ENCODE measurements at places on chromosomes 5 and 9.

DNA sequence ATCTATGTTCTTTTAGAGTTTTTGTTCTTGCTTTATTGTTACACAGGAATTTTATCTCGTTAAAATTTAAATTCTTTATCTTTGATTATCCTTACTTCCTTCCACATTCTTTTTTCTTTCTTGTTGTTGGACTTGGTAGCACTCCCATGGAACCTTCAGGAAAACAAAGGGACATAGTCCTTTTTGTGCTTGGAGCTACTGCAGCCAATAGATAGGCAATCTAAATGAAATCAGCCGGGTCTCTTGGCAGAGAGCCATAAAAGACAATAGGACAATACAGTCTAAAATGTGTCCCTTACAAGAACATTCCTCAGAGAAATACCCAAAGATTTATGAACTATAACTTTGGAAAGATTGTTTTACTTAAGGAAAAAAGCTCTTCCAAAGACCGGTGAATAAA is 548.1 kb upstream of the C9orf72 start:
- DNase-seq, result no peak

GRCh38 chr9:114397219-114397847 is 9.6 kb upstream of the AKNA start:
- no peak for DNase-seq

GRCh38 chr5:175356428-175356827 is 87.6 kb downstream of the DRD1 start:
- no peak for DNase-seq

DNA sequence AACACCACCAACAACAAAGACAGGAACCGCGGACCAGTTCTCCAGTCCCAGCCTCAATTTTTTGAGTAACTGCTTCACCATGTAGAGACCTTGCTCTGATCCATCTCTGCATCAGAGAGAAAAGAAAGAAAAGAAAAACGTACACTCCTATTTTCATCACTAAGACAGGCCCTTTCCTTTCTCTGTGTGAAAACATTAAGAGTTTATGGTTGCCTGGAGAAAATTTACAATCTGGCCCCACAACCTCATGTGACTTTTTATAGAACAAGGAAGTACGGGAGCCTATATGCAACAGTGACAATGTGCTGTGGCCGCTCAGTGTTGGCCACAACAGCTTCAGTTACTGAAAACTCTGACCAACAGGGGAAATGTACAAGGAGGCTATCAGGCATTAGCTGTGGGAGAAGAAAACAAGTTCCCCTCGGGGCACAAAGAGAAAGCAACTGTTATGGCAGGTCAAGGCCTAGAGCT is 272.9 kb upstream of the PTGER4 start:
- no peak for DNase-seq

- peak; percentile 55 for DNase-seq
These were observed at the start of gene PBX3 for GRCh38 chr9:125747053-125747764. TSS of gene PBX3 (plus strand) at chr9:125747373.

GRCh38 chr5:9112520-9113291 is 433.2 kb downstream of the SEMA5A start:
- peak; percentile 86 for DNase-seq

DNA sequence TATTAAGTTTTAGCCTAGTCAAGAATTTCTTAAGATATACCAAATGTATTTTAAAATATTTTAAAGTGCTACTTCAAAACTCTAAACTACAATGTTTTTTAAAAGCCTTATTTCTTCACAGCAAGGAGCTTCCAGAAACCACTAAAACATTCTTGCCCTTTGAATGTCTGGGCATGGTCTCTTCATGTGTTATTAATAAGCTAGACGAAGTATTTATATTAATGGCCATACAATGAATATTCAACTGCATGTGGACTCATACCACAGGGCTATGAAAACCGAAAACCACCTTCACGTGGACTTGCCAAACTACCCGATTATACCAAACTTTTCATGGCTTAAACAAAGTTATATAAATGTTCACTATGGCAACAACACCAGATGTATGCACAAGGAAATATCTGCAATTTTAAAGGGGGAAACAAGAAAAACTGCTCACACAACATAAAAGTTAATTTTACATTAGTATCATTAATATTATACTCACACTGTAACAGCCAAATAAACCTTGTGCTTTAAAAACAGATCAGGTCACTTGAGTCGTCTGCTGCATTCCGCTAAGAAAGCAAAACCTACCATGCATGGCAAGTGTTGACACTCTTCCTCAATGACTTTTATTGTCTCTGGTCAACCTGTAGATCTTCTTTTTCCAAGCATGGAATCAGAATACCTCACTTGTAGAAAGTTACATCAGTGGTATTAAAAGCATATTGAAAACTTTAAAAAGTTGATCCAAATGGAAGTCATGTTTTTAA is 246.3 kb downstream of the BNC2 start:
- DNase-seq, result no peak

GRCh38 chr9:125652759-125653158 is 54.2 kb downstream of the MAPKAP1 start:
- DNase-seq, result no peak

- DNase-seq, result no peak
These were observed 75.8 kb upstream of the CDH12 start for GRCh38 chr5:22928821-22929482.

GRCh38 chr5:138953387-138954256 is 78.5 kb upstream of the LRRTM2 start:
- DNase-seq, result no peak

GRCh38 chr9:133460405-133461175 is 812 bp downstream of the CACFD1 start:
- peak; percentile 9 for DNase-seq

DNA sequence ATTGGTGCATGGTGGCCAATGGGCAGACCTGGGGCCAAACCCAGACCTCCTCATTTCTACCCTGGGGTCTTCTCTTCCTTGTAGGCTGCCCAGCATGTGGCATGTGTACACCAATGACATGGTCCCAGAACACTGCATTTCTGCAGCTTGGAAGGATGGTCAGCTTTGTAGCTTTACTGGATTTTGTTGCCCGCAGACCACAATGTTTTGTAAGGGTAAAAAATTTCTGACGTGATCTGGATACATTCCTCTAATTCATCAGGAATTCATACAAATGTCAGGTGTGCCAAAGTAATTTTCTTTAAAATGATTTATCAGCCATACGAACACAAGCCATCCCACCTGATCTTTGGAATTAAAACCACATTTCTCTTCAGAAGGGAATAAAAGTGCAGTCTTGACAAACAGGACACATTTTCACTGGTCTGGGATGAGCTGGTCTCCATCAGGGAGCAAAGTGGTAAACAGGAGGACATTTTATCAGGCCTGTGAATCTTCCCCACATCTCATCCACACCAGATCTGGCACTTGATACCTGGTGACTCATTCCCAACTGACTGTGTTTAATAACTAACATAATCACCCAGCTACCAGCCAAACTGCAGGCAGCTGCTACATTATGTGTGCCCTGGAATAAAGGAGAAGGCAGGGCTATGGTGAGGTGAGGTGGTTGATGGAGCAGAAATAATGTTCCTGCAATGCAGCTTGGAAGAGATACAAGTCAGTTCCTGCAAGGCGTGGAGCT is 103.9 kb downstream of the SPOCK1 start:
- peak; percentile 27 for DNase-seq

DNA sequence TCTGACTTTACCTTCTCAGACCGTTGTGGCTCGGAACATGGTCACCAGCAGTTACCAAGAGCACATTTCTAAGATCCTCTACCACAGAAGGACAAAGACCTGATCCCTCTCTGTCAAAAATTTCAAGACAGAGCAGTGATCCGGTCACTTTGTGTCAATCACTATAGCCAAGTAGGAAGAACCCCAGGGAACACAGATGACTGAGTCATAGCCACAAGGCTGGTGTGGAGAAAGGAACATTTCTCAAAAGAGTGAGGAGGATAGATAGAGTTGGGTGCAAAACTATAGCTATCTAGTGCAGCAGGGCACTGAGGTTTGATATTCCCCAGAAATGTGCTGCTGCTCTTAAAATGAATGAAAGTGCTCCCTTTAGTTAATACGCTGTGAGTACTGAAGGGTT is 130.7 kb upstream of the SMIM23 start:
- peak; percentile 27 for DNase-seq

- no peak for DNase-seq
These were observed 44.8 kb downstream of the ROR2 start for GRCh38 chr9:91905237-91905650.

GRCh38 chr9:36030871-36031270 is 5.8 kb upstream of the RECK start:
- DNase-seq, result no peak

DNA sequence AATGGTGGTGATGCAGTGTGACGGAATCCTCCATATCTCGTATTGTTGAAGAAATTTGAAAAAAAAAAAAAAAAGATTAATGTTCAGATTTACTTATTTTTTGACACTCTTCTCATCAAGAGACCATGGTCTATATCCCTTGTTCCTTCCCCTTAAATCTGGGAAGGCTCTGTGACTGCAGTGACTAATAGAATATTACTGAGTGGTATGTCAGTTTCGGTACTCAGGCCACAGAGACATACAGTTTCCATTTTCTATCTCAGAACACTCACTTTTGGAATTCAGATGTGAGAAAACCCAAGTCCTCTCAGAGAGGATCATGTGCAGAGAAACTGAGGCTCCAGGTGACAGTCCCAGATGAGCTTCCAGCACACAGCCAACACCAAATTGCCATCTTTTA is 1193.5 kb downstream of the DTWD2 start:
- no peak for DNase-seq

DNA sequence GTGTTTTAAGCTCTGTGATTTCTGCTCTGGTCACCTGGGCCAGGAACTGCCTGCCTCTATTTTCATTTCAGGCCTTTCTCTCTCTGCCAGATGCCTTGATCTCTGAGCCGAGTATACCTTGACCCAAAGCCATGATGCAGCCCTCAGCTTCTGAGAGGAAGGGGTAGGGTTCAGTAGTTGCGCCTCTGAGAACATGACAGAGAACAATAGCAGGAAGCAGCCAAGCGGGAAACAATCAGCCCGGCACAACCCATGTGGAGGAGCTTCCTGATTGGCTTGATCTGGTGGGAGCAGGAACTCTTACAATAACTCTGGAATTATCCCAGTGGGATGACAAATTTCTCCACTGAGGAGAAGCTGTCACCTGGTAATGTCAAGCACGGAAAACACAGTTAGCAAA is 127.4 kb downstream of the PALM2AKAP2 start:
- no peak for DNase-seq

GRCh38 chr5:8831251-8831650 is 714.6 kb downstream of the SEMA5A start:
- no peak for DNase-seq

- DNase-seq, result no peak
These were observed 22.3 kb downstream of the ORM2 start for GRCh38 chr9:114351932-114352331.

DNA sequence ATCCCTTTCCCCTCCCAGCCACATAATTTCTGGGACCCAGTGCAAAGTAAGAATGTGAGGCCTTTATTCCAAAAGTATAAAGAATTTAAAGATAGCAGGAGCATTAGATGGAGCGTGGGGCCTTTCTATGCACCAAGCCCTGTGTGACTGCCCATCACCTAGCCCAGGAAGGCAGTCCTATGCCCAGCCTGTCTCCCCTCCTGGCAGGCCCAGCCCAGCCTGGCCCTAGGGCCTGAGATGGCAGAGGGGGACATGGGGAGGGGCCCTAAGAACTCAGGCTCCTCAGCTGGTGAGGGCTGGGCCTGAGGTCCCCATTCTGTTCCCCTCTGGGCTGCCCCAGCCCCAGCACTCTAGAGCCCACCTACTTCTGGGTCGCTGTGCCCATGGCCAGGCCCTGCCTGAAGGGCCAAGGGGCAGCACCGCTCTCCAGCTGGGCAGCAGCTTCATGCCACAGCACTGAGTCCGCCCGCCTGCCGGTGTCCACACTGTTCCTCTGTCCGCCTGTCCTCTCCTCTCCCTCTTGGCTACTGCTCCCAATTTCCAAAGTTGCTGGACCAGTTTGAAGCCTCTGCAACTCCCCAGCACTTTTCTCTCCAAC is 995 bp upstream of the SLC23A1 start:
- DNase-seq, result no peak

DNA sequence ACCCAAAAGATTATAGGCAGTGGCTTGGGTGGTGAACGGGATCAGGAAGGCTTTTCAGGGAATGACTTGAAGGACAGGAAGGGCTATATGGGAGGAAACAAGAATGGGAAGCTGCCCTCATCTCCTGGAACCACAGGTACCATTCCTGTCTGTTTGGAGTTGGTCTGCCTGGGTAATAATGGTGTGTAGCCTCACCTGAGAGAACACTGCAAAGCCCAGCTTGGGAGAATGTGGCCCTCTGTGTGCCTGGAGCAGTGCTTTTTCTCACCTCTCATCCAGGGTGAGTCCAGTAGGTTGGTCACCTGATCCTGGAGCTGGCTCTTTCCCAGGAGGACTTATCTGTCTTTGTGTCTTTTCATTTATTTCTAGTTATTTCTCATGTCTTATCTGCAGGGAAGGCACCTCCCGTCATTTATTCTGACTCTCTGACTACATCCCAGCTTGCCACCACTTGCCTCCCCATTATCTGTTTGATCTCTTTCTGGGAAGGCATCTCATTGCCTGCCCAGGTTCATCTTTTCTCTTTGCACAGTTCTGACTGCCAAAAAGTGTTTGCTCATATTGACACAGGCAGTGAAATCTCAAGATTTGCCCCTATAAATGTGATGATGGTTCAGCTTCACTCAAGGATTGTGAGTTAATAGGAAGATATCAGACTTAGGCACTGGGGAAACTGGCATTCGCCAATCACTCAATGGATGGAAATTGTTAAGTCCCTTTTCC is 22.5 kb upstream of the OR2S2 start:
- DNase-seq, result no peak

DNA sequence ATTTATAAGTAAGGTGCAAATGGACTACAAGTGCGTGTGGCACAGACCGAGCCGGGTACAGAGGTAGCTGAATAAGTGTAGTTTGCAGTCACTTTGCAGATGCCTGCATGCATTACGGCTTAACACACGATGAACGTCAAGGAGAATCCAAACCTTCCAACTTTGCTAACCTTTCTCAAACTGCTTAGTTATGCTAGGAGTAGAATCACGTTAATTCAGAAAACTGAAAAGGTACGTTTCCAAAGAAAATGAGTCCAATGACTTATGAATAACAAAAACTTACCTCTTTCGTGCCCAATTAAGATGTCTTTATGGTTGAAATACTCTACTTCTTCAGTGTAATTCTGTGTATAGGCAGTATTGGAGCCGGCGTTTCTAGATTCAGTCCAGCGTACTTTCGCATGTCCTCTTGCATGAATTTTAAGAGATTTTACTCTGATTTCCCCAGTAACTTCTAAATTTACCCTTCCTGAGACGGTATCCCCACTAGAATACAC is 539 bp downstream of the ARRDC3 start:
- peak; percentile 60 for DNase-seq

DNA sequence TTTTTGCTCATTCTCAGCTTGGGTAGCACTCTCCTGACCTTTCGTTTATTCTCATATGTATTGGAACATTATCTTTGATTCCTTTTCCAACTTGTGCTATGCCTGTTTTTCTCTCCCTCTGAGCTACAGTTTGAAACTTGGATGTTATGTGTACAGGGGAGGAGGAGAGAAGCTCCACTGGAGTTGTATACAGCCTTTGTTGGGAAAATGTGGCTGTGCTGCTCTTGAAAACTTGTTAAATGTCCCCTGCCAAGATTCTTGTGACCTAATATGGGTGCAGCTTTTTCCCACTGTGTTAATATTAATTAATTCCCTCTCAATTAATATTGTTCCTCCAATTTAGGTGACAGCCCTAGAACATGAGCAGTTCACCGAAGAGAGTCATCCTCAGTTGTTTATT is 235.4 kb downstream of the AOPEP start:
- no peak for DNase-seq
